ENCODE measurements at places on chromosomes 7 and 10.

DNA sequence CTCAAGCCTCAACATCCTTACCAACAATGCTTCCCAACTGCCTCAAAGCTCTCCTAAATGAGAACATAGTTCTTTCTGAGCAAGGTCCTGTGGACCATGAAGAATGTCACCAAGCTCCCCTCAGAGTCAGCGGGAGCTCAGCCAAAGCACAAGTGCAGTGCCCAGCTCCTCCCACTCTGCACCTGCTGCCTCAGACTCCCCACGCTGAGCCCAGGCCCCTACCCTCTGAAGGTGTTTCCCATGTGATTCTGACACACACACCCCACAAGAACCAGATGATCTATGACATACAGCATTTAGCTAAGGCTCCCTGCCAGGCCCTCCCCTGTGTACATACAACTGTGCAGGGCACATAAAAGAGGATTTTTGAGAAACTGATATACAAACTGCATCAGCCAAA lies 19.2 kb downstream of the ERCC6 start:
- no peak for DNase-seq

DNA sequence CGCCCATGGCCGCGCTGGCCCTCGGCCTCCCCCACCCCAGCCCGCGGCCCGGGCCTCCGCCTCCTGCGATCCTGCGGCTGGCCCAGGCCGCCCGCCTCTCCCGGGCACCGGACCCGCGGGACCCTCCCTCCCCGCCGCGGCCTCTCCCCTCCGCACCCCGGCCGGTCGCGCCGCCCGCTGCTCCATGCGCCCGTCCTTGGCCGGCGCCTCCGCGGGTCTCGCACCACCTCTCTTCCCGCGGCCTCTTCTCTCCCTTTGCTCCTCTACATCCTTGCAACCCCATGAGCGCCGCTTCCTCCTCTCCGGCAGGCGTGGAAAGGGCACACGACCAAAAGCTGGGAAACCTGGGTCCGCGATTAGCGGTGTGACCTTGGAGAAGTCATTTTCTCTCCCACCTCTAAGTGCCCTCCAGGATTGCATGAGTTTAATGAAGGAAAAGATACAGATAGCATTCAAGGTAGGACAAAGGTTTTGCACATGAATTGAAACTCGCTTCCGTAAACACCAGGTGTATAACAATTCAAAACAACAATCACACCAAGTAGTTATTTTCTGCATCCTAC lies 448 bp upstream of the SRPK2 start:
- DNase-seq: peak; percentile 31

- DNase-seq: no peak
These were observed 78.0 kb downstream of the MALSU1 start for GRCh38 chr7:23377134-23377533.

- DNase-seq: no peak
These were observed 56.5 kb upstream of the PCGF5 start for GRCh38 chr10:91163869-91164474.

GRCh38 chr10:51273574-51273973 lies 199.3 kb downstream of the PRKG1 start:
- no peak for DNase-seq

DNA sequence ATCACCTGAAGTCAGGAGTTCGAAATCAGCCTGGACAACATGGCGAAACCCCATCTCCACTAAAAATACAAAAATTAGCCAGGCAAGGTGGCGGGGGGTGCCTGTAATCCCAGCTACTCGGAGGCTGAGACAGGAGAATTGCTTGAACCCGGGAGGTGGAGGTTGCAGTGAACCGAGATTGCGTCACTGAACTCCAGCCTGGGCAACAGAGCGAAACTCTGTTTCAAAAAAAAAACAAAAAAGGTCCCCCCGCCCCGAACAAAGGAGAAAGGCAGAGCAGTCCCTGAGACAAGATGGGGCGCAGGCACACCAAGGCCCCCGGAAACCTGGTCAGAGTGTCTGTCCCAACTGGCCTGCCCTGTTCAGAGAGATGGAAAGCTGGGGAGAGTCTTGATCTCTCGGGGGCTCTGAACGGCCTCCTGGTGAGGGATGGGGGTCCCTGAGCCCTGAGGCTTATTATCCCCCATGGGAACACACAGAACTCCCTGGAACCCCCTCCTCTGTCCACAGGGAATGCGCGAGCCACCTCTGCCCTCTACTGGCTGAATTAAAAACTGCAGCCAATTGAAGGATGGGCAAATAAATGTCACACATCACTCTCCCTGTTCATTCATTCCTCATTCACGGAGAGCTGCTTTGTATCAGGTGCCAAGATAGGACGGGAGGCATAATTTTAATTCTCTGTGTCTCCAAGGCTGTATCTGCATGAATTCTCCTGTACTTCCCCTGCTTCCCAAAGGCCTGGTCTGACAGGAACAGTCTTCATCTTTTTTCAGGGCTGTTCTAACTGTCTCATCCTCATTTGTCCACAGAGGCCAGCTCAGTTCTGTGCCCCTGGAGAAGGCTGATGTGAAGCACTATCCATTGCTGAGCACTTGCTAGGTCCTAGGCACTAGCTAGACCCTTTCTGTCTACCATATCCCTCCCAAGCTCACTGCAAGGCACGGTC lies 28.9 kb downstream of the MAT1A start:
- DNase-seq: no peak

Data from NCI-H187 (cell line).